ENCODE measurements at places on chromosomes 2 and 18.

- H3K27ac ChIP-seq, result no peak overlapping the region
- H3K36me3 ChIP-seq, result no peaks in the 10 kb centered on the region
- no peak for DNase-seq
These were observed 94.7 kb upstream of the CWC22 start for GRCh38 chr2:180101846-180102245.

DNA sequence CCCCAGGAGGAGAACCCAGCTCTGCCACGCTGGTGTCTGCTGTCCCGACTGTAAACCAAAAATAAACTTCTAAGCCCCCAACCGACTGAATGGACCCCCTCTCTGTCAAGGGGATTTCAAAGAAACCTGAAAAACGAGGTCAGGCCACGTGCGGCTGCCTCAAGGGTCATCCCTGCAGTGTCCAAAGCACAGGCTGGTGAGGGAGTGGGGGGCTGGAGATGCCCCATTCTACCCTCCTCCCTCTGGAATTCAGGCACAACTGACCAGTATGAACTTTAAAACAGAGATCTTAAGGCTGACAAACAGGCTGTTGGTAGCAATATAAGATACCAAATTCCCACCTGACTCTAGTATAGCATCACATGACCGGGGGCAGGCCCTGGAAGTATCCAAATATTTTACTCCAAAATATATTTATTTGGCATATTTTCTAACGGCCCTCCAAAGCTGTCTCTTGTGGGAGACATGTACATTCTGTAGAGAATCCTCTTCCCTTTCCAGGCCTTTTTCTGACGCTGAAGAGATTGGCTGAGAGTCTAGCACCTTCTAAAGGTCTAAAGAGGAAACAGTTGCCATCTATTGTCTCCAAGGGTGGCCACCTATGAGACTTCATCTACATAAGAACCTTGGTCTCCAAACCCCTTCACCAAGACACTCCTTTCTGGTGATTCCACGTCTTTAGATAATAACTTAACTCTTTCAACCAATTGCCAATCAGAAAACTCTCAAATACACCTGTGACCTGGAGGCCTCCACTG, 40.4 kb upstream of the CTDP1 start:
- H3K27me3 ChIP-seq, result no peaks in the 10 kb centered on the region
- no peak overlapping the region for H3K27ac ChIP-seq
- no peaks in the 10 kb centered on the region for H3K36me3 ChIP-seq
- DNase-seq, result no peak

DNA sequence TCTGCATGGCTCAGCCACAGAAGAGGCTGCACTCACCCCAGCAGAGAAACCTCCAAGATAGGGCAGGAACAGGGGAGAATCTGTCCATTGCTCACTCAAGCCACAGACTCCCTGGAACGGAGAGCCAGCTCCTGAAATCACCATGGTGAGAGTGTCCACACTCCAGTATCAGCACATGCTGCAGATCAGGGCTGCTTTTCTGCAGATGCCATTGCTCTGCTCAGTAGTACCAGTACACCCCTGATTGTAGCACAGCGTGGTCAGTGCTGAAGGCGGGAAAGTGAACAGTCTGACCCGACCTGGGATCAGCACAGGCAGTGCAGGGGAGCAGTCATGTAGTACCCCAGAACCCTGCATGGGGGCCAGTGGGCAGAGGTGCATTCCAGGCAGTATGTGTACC, 73.9 kb downstream of the GYPC start:
- H3K4me3 ChIP-seq, result no peak overlapping the region
- no peaks in the 10 kb centered on the region for H3K27me3 ChIP-seq
- no peaks in the 10 kb centered on the region for H3K36me3 ChIP-seq
- no peak overlapping the region for H3K27ac ChIP-seq

DNA sequence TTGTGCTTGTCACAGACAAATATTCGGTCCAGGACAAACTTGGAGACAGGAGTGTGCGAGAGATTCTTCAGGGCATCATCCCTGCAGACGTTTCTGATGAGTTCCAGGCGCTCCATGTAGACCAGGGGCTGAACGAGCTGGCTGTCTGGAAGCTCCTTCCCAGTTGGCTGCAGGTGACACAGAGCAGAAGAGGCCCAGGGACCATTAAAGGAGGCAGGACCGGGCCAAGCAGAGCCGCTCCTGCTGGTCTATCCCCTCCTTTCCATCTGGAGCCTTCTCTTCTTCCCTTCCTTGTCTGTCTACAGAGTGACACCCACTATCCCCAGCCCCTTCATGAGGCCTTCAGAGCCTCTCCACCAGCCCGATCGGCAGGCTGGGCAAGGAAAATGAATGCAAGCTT, 19.5 kb downstream of the CHST10 start:
- no peak for DNase-seq
- H3K27me3 ChIP-seq, result no peaks in the 10 kb centered on the region
- H3K4me3 ChIP-seq, result no peak overlapping the region
- H3K36me3 ChIP-seq, result peaks cover 9% of the 10 kb centered on the region

DNA sequence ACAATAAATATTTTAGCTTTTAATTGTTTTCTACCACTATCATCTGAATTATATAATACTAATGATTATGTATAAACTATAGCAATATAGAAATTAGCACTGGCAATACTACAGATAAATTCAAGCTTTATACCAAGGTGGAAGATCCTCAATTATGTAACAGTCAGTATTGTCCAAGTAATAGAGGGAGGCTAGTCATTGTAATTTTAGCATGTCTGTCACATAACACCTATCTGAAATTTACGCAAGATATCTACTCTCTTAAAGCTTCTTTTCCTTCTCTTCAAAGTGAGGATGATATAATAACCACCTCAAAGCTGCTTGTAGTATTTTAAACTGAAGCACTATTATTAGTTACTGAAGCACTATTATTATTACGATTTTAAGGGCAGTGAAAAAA, 12.2 kb downstream of the KCNJ3 start:
- H3K4me3 ChIP-seq, result no peak overlapping the region
- H3K36me3 ChIP-seq, result no peaks in the 10 kb centered on the region
- H3K27ac ChIP-seq, result no peak overlapping the region
- H3K4me1 ChIP-seq, result no peaks in the 10 kb centered on the region
- no peaks in the 10 kb centered on the region for H3K27me3 ChIP-seq

GRCh38 chr18:31100436-31101182, 1.6 kb downstream of the DSC2 start:
- no peaks in the 10 kb centered on the region for H3K4me1 ChIP-seq
- DNase-seq, result no peak
- H3K4me3 ChIP-seq, result no peak overlapping the region
- no peak overlapping the region for H3K27ac ChIP-seq

- H3K27me3 ChIP-seq, result no peaks in the 10 kb centered on the region
- no peaks in the 10 kb centered on the region for H3K36me3 ChIP-seq
- DNase-seq, result peak; percentile 3
- H3K27ac ChIP-seq, result no peak overlapping the region
These were observed 979.5 kb upstream of the CELF4 start for GRCh38 chr18:38545071-38545470.

DNA sequence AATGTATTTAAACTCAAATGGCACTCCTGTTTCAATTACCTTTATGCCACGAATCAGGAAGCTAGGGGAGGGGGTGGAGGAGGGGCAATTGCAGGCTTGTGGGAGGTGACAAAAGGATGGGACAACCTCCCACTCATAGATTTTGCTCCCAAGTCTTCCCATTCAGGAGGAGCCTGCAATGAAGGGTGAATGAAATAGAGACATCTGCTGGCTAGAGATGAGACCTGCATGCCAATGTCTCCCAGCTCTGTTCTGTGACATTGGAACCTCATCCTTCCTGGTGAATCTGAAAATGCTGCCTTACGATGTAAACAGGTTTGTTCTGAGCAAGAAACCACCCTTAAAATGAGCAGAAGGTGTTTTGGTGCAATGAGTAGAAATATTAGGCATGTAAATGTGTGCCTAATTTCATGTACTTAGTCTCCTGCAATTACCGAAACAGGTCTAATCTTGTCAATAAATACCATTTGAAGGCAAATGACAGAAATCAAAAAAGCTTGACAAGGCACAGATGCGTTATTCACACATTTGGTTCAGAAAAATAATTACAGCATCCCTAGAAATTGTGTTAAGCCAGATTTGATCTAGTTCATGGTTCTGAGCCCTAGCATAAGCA, 2.7 kb upstream of the PID1 start:
- no peak overlapping the region for H3K27ac ChIP-seq
- DNase-seq, result peak; percentile 55
- H3K4me3 ChIP-seq, result no peak overlapping the region
- no peaks in the 10 kb centered on the region for H3K36me3 ChIP-seq

- no peak overlapping the region for H3K27ac ChIP-seq
- H3K27me3 ChIP-seq, result no peaks in the 10 kb centered on the region
- DNase-seq, result no peak
- H3K36me3 ChIP-seq, result no peaks in the 10 kb centered on the region
- H3K4me3 ChIP-seq, result no peak overlapping the region
These were observed 210.9 kb downstream of the DYM start for GRCh38 chr18:49249521-49249920.

GRCh38 chr2:233011268-233011650, 1.8 kb downstream of the NGEF start:
- H3K4me3 ChIP-seq, result no peak overlapping the region
- no peaks in the 10 kb centered on the region for H3K4me1 ChIP-seq
- no peak overlapping the region for H3K27ac ChIP-seq
- H3K27me3 ChIP-seq, result no peaks in the 10 kb centered on the region
- no peak for DNase-seq

DNA sequence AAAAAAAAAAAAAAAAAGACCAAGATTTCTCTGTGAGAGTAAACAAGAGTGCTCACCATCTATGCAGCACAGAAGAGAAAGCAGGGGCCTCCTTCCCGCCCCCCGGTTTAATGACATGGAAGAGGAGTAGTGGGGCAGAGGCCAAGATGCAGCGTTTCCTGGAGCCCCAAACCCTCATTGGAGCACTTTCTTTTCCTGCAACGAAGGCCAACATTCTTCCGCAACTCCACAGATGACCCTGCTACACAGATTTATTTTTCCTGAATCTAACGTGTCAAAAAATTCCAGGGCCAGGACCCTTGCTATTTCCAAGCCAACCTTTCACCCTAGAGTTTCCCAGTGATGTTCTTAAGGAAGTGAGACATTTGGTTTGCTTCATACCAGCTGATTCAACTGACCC, 189.6 kb downstream of the MIB1 start:
- H3K4me3 ChIP-seq, result no peak overlapping the region
- no peaks in the 10 kb centered on the region for H3K4me1 ChIP-seq
- no peaks in the 10 kb centered on the region for H3K27me3 ChIP-seq

DNA sequence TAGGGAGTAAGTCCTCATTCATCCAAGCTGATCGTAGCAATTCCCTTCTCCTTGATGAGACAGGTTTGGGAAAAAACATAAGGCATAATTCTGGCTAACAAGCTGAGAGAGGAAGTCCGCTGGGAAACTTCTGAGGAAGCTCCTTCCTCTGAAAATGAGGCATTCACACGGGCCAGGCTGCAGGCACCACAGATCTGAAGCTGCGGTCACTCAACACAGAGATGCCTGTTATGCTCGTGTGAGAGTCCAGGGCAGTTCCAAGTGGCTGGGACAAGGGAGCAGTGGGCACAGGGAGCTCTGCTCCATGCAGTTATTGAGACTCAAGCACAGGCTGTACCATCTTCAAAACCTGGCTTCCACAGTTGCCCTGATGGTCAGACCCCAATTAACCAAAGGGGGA, 200.9 kb upstream of the ID2 start:
- H3K27me3 ChIP-seq, result 0 out of 2 replicates have a peak, but pooled peaks cover under 1% of the 10 kb centered on the region
- H3K4me3 ChIP-seq, result no peak overlapping the region
- no peaks in the 10 kb centered on the region for H3K4me1 ChIP-seq
- DNase-seq, result no peak

- DNase-seq, result no peak
- H3K27ac ChIP-seq, result no peak overlapping the region
- H3K4me3 ChIP-seq, result no peak overlapping the region
- H3K27me3 ChIP-seq, result no peaks in the 10 kb centered on the region
- H3K36me3 ChIP-seq, result no peaks in the 10 kb centered on the region
These were observed 233.5 kb downstream of the TGIF1 start for GRCh38 chr18:3683483-3683882.

- H3K4me1 ChIP-seq, result no peaks in the 10 kb centered on the region
- no peak overlapping the region for H3K4me3 ChIP-seq
- H3K27ac ChIP-seq, result no peak overlapping the region
- DNase-seq, result no peak
These were observed 54.6 kb downstream of the PIKFYVE start for GRCh38 chr2:208320686-208321085.

GRCh38 chr2:63763391-63763941, 78.2 kb upstream of the UGP2 start:
- H3K4me3 ChIP-seq, result no peak overlapping the region
- no peaks in the 10 kb centered on the region for H3K27me3 ChIP-seq
- peak; percentile 58 for DNase-seq
- H3K27ac ChIP-seq, result peak overlapping the region; percentile 52
